Kidney epithelial cell (primary cell): ENCODE measurements at places on chromosomes 3 and 15.

- DNase-seq, result no peak
These were observed 33.9 kb downstream of the ZBBX start for GRCh38 chr3:167346171-167346570.

GRCh38 chr3:101184111-101184510 lies 136.3 kb downstream of the IMPG2 start:
- DNase-seq, result no peak

GRCh38 chr3:6079011-6079410 lies 781.9 kb upstream of the GRM7 start:
- no peak for DNase-seq

DNA sequence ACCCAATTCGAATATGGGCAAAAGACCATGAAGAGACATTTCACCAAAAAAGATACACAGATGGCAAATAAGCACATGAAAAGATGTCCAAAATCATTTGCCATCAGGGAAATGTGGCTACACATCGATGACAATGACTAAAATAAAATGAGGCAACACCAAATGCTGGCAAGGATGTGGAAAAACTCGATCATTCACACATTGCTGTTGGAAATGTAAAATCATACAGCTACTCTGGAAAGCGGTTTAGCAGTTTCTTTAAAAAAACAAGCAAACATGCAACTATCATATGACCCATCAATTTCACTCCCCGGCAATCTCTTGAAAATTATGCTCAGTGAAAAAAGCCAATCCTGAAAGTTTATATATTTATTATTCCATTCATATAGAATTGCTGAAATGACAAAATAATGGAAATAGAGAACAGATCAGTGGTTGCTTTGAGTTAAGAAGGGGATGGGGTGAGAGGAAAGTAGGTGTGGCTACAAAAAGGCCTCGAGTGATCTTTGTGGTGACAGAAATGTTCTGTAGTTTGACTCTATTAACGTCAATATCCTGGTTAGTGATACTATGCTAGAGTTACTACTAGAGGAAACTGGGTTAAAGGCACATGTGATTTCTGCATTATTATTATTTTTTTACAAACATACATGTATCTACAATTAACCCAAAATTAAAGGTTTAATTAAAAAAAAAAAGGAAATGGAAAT lies 45.0 kb downstream of the DLG1 start:
- DNase-seq, result no peak

- DNase-seq, result no peak
These were observed 241.5 kb upstream of the SATB1 start for GRCh38 chr3:18666655-18667054.

DNA sequence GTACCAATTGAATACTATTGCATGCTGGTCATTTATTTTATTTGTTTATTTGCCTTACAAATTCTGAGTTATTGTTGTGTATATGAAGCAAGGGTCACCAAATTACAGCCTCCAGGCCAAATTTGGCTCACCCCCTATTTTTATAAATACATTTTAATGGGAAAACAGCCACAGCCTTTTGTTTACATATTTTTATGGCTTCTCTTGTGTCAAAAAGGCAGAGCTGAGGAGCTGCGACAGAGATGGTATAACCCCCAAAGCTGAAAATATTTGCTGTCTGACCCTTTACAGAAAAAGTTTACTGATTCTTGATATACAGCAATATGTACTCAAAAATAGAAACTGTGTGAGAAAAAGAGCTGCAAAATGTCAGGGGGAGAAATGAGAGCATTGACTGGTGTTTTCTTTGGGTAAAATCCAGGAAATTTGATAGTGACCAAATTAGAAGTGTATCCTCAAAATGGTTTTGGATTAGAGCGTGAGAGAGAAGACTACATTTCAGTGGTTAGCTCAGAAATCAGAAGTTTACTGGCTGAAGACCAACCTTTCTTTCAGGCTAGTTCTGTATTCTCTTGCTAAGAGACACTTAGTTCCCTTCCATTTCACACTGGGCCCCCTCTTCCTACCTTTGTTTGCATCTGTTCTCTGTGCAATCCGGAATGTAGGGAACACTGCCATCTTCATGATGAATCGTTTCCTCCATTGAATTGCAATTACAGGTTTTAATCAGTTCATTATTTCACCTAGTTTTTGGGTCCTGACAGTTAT lies 757.8 kb downstream of the AGBL1 start:
- DNase-seq, result no peak

DNA sequence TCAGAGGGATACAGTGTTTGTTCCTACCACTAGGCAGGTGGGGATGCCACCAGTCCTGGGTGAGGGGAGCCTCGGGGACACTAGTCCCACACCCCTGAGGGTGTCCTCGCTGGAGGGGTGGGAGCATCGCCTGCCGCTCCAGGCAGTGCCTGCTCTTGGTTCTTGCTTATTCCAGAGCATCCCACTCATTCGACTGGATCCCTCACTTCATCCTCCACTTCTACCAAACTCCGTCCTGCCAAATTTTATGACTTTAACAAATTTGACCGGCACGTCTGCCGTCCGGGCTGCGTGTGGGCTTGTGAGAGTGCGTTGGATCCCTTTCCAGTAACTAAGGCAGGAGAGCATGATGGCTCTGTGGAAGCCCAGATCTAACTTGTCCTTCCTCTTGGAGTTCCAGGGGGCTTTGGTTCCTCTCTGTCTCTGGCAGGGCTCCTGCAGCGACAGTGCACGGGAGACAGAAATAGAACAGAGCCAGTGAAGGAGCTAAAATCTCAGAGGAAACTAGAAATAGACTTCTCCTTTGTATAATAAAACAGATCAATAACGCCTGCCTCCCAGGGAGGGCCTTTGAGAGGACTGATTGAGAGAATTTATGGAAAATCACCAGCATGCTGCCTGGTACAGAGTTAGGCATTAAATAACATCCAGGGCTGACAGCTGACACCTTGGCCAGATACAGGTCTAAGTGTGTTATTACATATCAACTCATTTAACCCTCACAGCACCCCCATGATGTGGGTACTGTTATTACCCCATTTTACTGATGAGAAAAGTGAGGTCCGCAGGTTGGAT lies 34.5 kb downstream of the MGLL start:
- DNase-seq, result no peak

- DNase-seq, result no peak
These were observed 6.1 kb upstream of the PLSCR4 start for GRCh38 chr3:146256851-146257486.
